Stimulated activated CD8-positive, alpha-beta memory T cell treated with anti-CD3 and anti-CD28 coated beads, Interleukin-4, amount 100 ng/mL, for 4 hours (primary cell): ENCODE measurements at places on chromosomes 7 and 10.

DNA sequence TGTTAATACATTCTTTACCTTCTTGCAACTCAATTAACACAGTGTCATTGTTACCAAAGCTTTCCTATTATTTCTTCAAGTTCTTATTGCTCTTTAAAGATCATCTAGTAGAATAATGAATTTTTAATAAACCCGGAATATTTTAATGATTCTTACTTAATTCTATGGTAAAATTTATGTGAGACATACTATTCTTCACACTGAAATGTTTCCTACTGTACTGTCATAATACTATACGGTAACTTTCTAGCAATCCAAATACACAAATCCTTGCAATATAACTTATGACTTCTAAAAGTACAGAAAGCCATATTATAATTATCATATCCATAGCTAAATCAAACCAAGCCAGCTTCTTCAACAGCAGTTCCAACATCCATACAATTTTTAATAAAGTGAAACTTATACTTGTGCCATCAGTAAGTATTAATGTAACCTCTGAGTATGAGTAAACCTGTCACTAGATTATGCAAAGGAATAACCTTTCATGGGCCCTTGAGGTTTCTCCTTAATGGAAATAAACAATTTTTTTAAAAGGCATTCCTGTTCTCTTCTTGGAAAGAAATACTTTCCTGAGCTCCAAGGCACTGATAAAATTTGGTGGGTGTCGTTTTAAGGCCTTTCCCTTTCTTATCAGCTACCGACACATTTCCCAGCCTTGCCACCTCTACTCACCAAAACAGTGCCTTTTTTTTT lies 87.4 kb downstream of the IMMP2L start:
- no peak for DNase-seq

GRCh38 chr7:2670720-2671391 lies 17.1 kb upstream of the AMZ1 start:
- peak; percentile 40 for DNase-seq

GRCh38 chr7:7434329-7434728 lies 101.3 kb downstream of the COL28A1 start:
- no peak for DNase-seq

- DNase-seq: no peak
Observed at GRCh38 chr7:101590663-101591435, 38.2 kb downstream of the MYL10 start.

- no peak for DNase-seq
Observed at GRCh38 chr7:116491887-116492653, 7.5 kb upstream of the CAV2 start.

GRCh38 chr7:90968871-90969270 lies 295.4 kb upstream of the FZD1 start:
- no peak for DNase-seq

DNA sequence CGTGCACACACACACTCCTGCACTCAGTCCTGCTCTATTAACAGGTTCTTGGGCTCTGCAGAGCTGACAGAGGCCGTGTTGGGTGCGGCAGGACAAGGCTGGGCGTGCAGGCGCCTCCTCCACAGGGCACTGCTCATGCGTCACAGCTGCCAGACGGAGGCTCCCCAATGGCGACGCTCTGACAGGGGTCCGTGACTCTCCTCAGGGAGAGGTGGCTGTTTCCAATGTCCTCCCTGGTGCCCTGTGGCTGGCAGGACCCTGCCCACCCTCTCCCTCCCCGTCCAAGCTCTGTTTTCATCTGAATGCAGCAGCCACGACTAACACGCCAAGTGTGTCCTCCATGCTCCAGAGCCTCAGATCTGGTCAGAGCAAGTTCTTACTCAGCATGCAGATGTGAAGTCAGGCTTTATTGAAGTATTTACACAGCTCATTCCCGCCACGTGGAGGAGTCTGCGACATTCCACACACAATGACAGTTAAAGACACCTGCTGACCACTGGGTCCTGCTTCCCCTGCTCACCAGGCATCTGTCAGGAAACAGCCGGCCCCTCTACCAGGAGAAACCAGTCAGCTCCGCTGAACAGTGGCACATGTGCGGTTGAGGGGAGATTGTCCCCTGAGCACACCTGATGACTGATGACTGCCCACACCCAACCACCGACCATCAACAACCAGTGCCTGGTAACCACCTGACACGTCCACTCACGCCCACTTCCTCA lies 116.7 kb downstream of the VIPR2 start:
- DNase-seq: no peak

DNA sequence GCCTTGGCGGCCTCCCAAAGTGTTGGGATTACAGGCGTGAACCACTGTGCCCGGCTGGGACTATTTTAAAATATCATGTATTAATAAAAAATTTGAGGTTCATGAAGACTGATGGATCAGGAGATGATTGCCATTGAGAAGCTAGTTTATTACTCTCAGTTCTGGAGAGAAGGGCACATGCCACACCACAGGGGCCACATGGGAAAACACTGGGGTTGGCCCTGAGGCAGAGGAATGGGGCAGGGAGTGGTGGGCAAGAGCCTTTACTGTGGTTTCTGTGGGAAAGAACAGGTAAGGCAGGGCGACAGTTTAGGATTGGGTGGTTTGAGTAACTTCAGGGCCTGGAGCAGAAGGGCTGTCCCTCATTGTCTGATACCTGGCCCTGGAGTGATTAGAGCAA lies 6.8 kb upstream of the TBRG4 start:
- DNase-seq: no peak

DNA sequence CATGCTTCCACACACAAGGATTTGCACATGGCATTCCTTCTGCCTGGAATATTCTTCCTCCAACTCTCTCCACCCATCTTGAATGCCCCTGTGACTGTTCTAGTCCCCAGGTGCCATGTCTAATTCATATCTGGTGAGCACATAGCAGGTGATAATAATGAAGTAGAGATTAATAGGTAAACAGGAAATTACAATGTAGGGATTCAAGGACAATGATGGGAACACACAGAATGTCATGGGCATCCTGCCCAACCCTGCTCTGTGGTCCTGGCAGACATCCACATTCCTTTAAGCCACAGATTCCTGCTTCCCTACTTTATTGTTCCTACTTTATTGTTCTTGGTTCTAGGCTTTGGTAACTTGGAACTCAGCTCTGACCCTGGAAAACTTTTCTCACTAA lies 115.8 kb downstream of the THSD7A start:
- DNase-seq: no peak

GRCh38 chr7:47455872-47456185 lies 126.1 kb downstream of the TNS3 start:
- DNase-seq: no peak

- DNase-seq: no peak
Observed at GRCh38 chr10:72682638-72683037, 9.3 kb upstream of the MCU start.

DNA sequence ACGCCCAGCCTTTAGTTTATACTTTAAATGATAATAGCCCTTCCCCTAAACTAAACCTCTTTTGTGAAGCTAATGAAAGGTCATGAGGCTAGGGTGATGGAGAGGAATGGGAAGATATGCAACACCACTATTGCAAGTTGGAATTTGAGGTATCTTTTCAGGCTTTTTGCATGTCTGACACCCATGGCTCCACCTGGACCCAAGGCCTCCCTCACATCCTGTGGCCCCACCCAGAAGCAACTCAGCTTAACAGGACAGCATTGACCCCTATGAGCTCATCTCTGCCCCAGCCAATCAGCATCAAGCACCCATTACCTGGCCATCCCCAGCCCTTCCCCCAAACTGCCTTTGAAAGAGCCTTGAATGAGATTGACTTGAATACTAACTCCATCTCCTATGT lies 674.2 kb upstream of the NRP1 start:
- no peak for DNase-seq

DNA sequence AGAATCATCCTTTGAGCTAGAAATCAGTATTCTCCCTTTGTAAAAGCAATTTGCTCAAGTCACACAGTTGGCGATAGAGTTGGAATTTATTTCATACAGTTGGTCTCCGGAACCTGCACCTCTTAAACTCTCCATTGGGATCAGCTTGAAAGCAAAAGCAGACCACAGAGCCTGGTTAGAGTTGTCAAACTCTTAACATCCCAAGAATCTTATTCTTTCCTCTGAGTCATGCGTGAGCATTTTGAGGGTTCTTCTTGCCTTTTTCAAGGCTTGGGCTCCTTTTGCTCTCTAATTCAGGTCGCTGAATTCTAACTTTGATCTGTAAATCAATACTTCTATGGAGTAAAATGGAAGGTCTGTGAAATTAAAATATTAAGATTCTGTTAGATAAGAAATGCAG lies 19.6 kb upstream of the SCIN start:
- DNase-seq: no peak

DNA sequence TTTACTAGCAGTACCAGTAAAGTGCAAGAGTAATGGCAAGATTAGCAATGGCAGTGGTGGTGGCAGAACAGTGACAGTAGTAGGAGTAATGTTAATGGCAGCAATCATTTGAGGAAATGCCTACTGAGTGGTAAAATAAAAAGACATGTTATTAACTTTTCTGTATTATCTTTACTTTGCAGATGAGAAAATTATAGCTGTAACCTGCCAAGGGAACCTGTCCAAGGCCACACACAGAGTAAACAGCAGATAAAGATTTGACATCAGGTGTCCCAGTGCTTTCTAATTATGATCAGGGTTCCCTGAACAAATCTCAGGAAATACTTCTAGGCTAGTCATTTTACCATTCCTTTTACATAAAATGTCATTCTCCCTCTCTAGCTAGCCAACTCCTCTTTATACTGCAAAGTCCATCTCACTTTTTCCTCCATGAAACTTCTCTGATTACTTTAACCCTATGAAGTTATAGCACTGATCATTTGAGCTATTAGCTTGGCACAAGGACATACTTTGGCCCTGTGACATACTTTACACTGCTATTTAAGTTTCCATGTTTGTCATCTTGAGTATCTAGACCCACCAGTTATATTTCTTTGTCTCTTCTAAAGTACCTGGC lies 219.1 kb downstream of the TAX1BP1 start:
- DNase-seq: no peak

GRCh38 chr10:71748671-71749191 lies 24.6 kb downstream of the VSIR start:
- no peak for DNase-seq

DNA sequence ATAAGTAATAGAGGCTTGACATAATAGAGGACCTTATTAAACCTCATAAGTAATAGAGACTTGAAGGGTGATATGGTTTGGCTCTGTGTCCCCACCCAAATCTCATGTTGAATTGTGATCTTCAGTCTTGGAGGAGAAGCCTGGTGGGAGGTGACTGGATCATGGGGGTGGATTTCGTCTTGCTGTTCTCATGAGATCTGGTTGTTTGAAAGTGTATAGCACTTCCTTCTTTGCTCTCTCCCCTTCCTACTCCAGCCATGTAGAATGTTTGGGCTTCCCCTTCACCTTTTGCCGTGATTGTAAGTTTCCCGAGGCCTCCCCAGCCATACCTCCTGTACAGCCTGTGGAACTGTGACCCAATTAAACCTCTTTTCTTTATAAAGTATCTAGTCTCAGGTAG lies 8.6 kb downstream of the KIFBP start:
- no peak for DNase-seq

GRCh38 chr10:79437111-79437814 lies 8.2 kb downstream of the ZCCHC24 start:
- DNase-seq: no peak
